Stimulated activated CD8-positive, alpha-beta memory T cell treated with anti-CD3 and anti-CD28 coated beads, Interleukin-7, amount 100 ng/mL, for 1 hour (primary cell): ENCODE measurements at places on chromosomes 6 and 20.

GRCh38 chr6:104591573-104592334 is 268.0 kb downstream of the HACE1 start:
- DNase-seq, result no peak

DNA sequence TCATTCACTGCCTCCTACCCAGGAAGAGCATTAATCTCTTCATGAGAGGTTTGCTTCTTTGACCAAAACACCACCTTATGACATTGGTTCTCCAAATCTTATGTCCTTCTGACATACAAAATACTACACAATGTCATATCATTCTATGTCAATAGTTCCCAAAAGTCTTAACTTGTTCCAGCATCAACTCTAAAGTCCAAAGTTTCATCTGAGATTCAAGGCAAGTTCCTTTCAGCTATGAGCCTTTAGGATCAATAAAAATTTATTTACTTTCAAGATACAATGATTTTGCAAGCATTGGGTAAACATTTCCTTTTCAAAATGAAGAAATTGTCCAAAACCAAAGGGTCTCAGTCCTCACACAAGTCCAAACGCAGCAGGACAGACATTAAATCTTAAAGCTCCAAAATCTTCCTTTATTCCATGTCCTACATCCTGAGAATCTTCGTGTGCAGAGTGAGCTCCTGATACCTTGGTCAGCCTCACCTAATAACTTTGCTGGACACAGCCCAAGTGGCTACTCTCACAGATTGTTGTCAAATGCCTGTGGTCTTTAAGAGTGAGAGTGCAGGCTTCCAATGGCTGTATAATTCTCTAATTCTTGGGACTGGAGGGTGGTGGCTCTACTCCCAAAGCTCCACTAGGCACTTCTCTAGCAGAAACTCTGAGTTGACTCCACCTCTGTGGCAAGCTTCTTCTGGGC is 1668.2 kb downstream of the HACE1 start:
- no peak for DNase-seq

DNA sequence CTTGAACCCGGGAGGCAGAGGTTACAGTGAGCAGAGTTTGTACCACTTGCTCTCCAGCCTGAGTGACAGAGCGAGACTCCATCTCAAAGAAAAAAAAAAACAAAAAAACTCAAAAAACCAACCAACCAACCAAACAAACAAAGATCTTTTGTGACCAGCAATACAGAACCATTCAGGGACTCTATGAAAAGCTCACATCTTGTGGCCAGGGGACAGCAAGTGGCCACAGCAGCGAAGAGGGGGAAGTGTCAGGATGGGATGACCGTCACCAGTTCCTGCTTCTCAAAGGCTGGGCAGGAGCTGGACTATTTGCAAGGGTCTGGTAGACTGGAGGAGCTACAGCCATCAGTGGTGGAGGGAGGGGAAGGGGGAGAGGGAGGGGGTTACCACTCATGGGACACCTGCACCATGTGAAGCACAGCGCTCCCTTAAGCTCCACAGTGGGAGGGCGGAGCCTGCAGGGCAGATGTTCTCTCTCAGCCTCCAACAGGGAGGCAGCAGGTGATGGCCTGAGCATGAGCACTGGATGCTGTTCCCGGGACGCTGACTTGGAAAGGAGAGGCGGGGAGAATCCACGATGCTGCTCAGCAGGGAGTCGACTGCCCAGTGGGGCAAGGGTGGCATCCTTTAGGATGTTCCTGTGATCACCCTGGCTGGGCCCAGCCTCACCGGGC is 19.7 kb upstream of the ULBP3 start:
- no peak for DNase-seq

DNA sequence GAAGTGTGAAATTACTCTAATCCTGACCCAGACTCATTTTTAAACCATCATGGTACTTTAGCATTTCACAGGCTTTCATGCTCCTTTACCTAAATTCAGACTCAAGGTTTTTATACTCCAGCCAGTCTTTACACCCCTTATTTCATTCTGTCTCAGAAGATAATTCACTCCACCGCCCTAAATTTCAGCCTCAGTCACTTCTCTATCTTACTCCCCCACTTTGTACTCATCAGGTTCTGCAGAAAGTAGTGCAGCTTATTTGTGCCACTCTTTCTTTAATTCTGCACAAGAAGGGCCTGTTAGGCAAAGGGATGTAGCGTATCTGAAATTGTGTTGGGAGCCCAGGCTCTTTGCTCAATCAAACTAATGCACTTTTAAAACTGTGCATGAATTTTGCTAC is 205.5 kb downstream of the ARHGAP18 start:
- DNase-seq, result no peak

GRCh38 chr20:60206259-60206658 is 248.0 kb downstream of the CDH26 start:
- no peak for DNase-seq

GRCh38 chr6:160949531-160949930 is 42.0 kb upstream of the MAP3K4 start:
- DNase-seq, result no peak

- no peak for DNase-seq
Measured at GRCh38 chr6:152499931-152500330, 137.2 kb downstream of the SYNE1 start.

DNA sequence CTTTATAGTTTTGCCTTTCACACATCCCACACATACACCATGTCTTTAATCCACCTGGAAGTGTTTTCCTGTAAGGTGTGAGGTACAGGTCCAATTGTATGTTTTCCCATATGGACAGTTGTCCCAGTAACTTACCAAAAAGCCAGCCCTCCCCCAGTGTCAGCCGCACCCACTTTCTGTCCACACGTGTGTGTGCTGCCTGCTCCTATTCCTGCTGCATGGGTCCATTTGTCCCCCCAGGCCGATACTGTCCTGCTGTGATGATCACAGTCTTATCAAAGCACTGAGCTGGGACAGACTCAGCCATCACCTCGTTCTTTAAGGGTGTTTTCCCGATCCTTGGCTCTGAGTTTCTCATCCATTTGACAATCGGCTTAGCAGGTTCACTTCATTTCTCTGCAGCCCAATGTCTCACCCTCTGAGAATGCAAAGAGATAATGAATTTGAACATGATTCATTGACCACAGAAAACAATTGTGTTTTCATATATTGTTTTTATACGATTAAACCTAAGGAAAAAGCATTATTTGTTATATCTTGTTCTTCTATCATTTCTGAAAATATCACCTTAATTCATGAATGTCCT is 9.6 kb downstream of the VSX1 start:
- DNase-seq, result no peak

DNA sequence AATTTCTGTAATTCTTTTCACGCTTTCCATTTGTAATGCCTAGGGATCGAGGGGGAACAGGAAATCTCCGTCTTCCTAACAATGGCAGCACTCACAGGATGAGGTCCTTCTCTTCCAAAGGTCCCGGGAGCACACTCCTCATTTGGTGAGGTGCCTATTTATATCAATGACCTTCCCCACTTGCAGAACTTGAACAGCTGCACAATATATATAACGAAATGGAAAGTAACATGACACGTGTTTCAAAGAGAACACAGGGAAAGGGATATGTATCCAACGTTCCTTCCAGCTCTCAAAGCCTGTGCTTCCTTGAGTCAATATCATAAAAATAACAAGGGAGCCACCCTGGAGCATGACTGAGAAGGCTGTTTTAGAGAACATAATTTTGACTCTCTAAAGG is 78.6 kb upstream of the RBM24 start:
- DNase-seq, result no peak
